H1 (cell line): ENCODE measurements at places on chromosomes 2 and 18. TPM values are rescaled to one million over a fixed set of nuclear protein-coding genes. Genes with fewer than 3 reads are reported as not detected.

INHA gene
- polyA plus RNA-seq = 2.7 and 4.3 TPM in 2 replicates

FOXI3 gene
- polyA plus RNA-seq = 6.8 and 9.8 TPM in 2 replicates

EPB41L3 gene
- 7.8 and 7.9 TPM in 2 replicates for polyA plus RNA-seq

ALLC gene
- polyA plus RNA-seq = not detected in 2 replicates

CTNNA2 gene
- polyA plus RNA-seq = 3.6 and 3.9 TPM in 2 replicates

PRKAG3 gene
- not detected in 2 replicates for polyA plus RNA-seq

MOGAT1 gene
- polyA plus RNA-seq = 0.11 TPM in 2 replicates

SLC9A4 gene
- polyA plus RNA-seq = not detected in 2 replicates

TEX44 gene
- polyA plus RNA-seq = 0.06 TPM in 1 of 2 replicates, not detected in the other

NEURL3 gene
- 0.03 TPM in 1 of 2 replicates, not detected in the other for polyA plus RNA-seq

GRHL1 gene
- 1.3 and 1.6 TPM in 2 replicates for polyA plus RNA-seq

CAPN14 gene
- polyA plus RNA-seq = 0.05 TPM in 1 of 2 replicates, not detected in the other

MC5R gene
- polyA plus RNA-seq = 1.1 and 1.4 TPM in 2 replicates

SULT1C3 gene
- not detected in 2 replicates for polyA plus RNA-seq

SP9 gene
- 0.03 and 0.06 TPM in 2 replicates for polyA plus RNA-seq

SNTG2 gene
- 6.6 TPM in 2 replicates for polyA plus RNA-seq

CGREF1 gene
- polyA plus RNA-seq = 2.5 and 3.7 TPM in 2 replicates

MAPK4 gene
- 3.3 and 3.7 TPM in 2 replicates for polyA plus RNA-seq

BBS5 gene
- polyA plus RNA-seq = 0.36 and 0.50 TPM in 2 replicates

TDRD15 gene
- not detected in 2 replicates for polyA plus RNA-seq

CTAGE1 gene
- polyA plus RNA-seq = not detected in 2 replicates

ZDBF2 gene
- 0.99 and 1.5 TPM in 2 replicates for polyA plus RNA-seq

SYT4 gene
- 1.1 and 2.4 TPM in 2 replicates for polyA plus RNA-seq
